CD4-positive, alpha-beta T cell treated with Interleukin-6 for 4 hours (primary cell): ENCODE measurements at places on chromosomes 1 and 21.

GRCh38 chr21:17613242-17613676, 558 bp upstream of the BTG3 start:
- no peak for DNase-seq

DNA sequence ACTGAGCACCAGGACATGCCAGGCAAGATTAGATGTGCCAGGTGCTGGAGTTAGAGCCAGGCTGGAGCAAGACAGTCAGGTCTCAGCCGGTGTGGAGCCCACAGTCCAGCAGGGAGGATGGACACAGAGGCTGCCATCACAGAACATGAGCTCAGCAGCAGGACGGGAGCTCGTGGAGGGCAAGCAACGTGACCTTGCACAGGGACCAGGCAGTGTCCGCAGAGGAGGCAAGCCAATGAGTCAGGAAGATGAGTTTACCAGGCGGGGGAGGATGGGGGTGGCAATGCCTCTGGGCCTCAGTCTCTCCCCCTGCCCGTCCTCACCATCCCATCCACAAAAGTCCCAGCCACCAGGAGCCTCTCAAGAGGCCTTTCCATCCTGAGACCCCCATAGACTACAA, 20.7 kb upstream of the ZC3H12A start:
- no peak for DNase-seq

DNA sequence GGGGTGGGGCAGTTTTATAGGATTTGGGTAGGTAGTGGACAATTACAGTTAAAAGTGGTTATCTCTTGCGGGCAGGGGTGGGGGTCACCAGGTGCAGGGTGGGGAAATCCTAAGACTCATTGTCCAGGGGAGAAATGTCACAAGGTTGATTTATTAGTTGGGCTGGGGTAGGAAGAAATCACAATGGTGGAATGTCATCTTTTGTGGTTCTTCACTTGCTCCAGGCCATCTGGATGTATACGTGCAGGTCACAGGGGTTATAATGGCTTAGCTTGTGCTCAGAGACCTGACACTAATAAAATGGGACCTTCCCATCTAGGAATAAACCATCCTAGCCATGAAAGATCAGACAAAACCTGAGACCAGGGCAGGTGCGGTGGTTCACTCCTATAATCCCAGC, 11.5 kb downstream of the TEX46 start:
- no peak for DNase-seq

DNA sequence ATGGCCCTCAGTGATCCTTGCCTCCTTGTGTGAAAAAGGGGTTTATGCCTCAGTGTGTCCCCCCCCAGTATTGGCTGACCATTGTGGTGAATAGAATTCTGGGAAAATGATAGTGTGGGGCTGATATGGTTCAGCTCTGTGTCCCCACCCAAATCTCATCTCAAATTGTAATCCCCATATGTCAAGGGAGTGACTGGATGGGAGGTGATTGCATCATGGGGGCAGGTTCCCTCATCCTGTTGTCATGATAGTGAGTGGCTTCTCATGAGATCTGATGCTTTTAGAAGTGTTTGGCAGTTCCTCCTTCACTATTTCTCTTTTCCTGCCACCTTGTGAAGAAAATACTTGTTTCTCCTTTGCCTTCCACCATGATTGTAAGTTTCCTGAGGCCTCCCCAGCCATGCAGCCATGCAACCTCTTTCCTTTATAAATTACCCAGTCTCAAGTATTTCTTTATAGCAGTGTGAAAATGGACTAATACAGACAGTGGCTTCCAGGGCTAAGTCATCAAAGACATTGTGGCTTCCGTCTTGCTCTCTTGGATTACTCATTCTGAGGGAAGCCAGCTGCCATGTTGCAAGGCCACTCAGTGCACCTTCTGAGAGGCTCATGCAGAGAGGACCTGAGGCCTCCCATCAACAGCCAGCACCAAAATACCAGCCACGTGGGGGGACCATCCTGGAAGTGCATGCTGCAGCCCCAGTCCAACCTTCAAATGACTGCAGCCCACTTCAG, 40.6 kb upstream of the SOD1 start:
- DNase-seq = no peak

- DNase-seq = no peak
These were observed 79.7 kb upstream of the CHODL start for GRCh38 chr21:18164933-18165332.

DNA sequence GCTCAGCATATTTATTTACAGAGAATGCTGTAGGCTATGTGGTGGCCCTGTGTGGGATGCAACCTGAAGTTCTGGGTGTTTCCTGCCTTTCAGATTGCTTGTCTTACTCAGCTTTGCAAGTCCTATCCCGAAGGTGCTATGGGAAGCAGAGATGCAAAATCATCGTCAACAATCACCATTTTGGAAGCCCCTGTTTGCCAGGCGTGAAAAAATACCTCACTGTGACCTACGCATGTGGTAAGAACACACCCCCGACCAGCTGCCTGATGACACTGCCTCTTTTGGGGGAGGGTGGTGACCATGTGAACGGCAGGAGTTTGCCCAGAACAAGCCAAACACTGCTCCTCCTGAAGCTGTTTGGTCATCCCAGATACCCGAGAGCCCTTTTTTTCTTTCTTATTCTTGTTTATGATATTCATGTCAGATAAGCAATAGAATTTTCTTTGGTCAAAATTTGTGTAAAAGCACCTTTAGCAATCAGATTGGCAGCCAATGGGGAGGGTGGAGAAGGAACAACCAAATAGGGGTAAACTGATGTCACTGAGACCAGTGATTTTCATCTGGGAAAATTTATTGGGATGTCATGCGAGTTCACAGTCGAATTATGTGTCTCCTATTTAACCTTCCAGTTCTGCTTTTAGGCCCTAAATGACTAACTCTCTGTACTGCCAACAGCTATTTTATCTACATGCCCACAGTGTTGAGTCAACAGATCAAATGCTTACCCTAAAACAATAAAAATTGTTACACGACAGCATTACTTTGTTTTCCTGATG, 82.6 kb downstream of the EVA1C start:
- DNase-seq = no peak

GRCh38 chr1:231062500-231063270, 22.6 kb upstream of the FAM89A start:
- DNase-seq = no peak

- no peak for DNase-seq
These were observed 37.3 kb upstream of the ZSWIM5 start for GRCh38 chr1:45243476-45244343.

- DNase-seq = no peak
These were observed 4.1 kb downstream of the AHDC1 start for GRCh38 chr1:27599605-27600497.

DNA sequence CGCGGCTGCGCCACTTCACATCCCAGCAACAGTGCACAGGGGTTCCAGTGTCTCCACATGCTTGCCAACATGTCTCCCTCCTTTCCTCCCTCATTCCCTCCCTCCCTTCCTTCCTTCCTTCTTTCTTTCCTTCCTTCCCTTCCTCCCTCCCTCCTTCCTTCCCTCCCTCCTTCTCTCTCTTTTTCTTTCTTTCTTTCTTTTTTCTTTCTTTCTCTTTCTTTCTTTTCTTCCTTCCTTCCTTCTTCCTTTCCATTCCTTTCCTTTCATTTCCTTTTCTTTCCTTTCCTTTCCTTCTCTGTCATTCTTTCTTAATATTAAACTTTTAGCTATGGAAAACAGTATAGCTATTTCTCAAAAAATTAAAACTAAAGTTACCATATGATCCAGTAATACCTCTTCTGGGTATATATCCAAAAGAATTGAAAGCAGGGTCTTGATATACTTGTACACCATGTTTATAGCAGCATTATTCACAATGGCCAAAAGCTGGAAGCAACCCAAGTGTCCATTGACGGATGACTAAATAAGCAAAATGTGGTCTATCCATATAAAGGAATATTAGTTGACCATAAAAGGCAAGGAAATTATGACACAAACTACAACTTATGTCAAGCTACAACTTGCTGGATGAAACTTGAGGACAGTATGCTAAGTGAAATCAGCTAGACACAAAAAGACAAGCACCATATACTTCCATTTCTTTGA, 55.0 kb upstream of the TLR5 start:
- DNase-seq = no peak

DNA sequence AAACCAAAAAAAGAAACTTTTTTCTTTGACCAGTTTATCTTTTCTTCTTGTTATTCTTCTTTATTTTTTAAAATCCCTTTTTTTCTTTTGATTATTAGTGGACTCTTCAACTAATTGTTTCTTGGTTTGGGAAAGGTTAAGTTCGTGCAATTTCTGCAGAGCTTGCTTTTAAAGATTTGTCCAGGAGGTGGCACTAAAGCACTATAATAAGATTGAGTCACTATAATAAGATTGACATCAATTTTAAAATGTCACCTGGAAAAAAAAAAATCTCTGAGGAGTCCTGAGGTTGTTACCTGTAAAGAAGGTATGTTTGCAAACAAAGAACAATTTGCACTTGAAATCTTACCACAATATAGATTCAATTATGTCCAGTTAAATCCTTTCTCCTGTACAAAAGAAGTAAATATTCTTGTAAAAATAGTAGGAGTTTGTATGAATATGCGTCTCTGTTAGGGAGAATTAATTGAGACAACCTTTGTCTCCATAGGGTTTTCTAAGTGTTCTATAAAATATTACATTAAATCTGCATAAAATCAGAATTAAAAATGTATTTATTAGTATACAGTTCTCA, 166.7 kb downstream of the ADGRL4 start:
- peak; percentile 3 for DNase-seq

- DNase-seq = no peak
These were observed 814 bp downstream of the MTARC2 start for GRCh38 chr1:220748936-220749335.

DNA sequence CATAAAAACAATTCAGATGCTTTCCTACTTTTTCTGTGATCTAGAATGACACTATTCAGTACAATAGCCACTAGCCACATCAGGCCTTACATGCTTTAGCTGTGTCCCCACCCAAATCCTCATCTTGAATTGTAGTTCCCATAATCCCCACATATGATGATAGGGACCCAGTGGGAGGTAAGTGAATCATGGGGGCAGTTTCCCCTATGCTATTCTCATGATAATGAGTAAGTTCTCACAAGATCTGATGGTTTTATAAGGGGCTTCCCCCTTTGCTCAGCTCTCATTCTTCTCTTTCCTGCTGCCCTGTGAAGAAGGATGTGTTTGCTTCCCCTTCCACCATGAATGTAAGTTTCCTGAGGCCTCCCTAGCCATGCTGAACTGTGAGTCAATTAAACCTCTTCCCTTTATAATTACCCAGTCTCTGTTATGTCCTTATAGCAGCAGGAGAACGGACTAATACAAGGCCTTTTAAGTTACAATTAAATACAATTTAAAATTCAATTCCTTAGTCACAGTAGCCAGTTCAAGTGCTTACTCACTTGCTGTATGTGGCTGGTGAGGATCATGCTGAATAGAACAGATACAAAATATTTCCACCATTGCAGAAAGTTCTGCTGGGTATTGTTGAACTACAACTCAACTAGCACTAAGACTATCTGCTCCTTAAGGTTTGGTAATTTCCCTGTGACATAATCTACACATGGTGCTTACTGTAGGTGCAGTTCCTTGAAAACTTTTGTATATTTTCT, 106.7 kb downstream of the SCMH1 start:
- DNase-seq = no peak

GRCh38 chr1:5297180-5297885, 642.9 kb downstream of the AJAP1 start:
- DNase-seq = no peak
